ENCODE measurements at places on chromosomes 1 and 21.

- DNase-seq, result no peak
Observed at GRCh38 chr1:194865383-194865782, 1679.0 kb upstream of the B3GALT2 start.

- DNase-seq, result no peak
Observed at GRCh38 chr1:42961312-42962091, 2.8 kb upstream of the SLC2A1 start.

GRCh38 chr1:64884261-64885040 lies 81.9 kb downstream of the JAK1 start:
- no peak for DNase-seq

- no peak for DNase-seq
Observed at GRCh38 chr1:94020764-94021579, 100.0 kb downstream of the ABCA4 start.

DNA sequence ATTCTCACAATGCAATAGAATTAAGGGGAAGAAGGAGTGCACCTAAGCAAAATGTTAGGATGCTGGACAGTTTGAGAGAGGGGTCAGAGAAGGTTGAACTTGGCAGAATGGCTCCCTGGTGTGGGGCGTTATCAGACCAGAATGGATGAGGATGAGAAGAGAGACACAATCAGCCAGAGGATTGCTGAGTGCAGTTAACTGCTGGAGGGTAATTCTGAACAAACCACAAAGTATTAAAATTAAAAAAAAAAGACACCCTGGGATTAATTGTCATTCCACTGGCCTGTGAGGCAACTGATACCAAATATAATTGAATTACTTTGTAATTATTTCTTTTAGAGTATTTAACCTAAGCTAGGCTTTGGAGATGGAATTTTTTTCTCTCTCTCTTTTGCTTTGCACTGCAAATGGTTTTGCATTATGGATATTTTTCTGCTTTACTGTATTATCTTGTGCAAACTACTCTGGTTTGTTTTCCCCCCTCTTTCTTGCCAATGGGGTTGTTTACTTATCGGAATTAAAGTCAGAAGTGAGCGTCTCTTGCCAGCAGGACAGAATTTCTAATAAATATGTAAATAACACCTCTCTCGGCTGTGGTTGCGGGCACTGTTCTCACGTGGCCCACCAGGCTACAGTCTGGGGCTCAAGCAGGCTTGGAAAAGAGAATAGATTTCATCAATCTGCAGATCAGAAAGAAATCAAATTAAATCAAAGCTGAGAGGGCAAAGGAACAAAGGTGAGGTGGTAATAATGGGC lies 572.9 kb upstream of the CAMK1G start:
- no peak for DNase-seq
